ENCODE measurements at places on chromosomes 7 and 10.

DNA sequence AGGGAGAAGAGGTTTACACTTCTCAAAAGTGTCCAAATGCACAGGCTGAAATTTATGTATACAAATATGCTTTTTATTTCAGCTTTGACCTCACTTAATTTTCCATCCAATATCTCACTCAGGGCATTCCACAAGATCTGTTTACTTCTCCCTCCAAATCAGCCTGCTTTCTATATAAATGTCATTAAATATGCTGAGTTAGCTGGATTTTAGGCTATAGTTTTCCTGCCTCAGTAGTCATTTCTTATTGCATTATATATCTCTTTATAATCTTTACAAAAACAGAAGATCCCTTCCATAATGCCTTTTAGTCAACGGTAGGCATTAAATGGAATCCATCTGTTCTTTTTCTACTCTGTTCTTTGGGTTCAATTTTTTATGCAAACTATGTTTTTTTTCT lies 71.7 kb upstream of the KCND2 start:
- DNase-seq: no peak

DNA sequence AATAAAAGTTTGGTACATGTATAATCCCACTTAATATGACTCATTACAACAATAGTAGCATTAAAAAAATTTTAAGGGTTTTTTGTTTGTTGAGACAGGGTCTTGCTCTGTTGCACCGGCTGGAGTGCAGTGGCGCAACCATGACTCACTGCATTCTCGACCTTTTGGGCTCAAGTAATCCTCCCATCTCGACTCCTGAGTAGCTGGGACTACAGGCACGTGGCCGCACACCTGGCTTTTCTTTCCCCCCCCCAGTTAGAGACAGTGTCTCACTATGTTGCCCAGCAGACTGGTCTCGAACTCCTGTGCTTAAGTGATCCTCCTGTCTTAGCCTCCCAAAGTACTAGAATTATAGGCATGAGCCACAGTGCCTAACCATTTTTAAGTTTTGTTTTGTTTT lies 40.7 kb downstream of the KMT2C start:
- DNase-seq: no peak

DNA sequence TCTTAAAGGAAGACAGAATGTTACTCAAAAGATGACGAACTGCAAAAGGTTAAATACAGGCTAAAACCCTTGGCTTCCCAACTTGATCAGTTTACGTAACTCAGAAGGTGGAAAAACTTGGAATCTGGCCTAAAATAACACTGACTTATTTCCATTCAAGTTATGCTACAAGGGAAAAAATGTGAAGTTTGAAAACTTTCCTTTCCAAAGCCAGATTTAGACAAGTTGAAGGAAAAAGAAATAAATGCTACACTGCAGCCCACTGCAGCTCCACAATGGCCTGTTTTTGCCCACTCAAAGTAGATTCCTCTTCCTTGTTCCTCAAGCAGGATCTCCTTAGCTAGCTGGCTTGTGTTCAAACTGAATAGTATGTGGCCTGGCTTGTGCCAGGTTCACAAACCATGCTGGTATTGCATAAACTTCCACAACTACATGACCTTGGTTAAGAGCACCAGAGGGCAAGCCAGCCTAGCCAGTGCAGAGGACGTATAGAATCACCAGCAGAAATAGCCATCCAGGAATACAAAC lies 166.2 kb downstream of the CPEB3 start:
- peak; percentile 83 for DNase-seq

DNA sequence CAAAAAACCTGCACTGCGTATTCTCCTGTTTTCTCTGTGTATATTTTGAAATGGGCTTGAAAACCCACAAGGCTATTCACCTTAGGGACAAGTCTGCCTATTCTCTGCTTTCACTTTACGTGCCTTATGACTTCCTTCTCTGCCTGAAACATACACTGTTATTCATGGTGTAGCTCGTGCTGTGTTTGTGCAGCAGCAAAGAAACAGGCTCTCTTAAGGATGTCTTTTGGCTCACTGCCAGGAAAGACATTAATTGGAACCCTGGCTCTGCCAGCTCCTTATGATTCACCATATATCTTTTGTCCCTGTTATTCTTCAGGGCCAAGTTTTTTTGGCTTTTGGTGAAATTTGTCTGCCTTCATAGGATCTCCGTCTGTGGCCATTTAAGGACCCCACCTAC lies 92.4 kb downstream of the TMEM106B start:
- peak; percentile 23 for DNase-seq

- no peak for DNase-seq
Measured at GRCh38 chr7:1936531-1937251, 266.6 kb downstream of the ELFN1 start.

GRCh38 chr7:106041140-106041717 lies 70.9 kb downstream of the SYPL1 start:
- no peak for DNase-seq

DNA sequence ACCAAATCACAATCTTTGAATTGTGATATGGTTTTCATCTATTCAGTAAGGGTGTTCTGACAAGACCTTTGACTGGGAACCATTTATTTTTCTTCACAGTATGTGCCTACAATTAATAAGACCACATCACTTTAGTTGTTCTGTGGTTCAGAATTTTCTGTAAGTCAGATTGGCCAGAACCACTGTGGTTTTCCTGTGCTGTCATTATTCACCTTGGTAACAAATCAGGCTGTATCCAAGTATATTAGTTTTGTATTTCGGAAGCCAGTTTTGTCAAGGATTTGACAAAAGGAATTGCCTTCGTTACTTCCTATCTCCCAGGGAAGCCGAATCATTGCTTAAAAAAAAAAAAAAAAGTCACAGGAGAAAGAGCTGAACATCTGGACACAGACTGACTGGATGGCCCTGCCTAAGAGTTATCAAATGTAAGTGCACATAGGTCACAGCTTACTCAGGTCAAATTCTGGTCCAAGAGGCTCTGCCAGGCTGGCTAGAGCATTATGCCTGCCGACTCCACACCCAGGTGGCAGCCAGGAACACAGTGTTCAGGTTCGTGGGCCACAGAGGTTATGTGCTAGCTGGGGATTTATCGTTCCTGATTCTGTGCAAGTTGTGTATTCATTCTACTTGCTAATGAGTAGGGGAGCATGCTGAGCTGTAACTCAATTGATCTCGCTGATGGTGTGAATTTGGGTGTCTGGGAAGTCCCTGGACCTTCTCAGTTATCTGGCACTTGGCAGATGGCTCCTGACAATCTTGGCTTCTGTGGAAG lies 175.3 kb downstream of the JAZF1 start:
- DNase-seq: peak; percentile 72

DNA sequence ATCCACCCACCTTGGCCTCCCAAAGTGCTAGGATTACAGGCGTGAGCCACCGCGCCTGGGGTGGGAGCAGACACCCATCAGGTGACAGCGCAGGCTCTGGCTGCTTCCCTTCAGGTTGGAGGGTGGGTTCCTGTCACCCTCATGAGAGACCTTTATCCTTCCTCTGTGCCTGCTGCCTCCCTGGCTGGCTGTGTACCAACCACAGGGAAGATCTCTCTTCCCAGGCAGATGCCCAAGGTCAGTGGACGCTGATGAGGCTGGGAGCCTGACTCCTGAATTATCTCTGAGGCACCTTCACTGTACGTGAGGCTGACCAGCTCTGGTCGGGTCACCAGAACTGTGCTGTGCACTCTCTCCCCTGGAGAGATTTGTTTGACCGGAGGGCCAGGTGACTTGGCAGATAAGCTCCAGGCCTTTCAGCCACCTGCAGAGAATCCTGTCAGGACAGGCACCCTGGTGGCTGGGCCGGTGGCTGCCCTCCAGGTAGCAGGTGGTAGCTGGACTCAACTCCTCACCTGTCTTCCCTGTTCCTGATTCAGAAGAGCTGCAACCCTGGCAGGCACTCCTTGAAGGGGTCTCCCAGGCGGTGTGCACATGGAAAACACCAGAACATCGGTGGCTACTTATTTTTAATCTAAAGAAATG lies 251.9 kb downstream of the GLRX3 start:
- no peak for DNase-seq

GRCh38 chr7:77315182-77315591 lies 101.0 kb downstream of the GSAP start:
- DNase-seq: no peak

DNA sequence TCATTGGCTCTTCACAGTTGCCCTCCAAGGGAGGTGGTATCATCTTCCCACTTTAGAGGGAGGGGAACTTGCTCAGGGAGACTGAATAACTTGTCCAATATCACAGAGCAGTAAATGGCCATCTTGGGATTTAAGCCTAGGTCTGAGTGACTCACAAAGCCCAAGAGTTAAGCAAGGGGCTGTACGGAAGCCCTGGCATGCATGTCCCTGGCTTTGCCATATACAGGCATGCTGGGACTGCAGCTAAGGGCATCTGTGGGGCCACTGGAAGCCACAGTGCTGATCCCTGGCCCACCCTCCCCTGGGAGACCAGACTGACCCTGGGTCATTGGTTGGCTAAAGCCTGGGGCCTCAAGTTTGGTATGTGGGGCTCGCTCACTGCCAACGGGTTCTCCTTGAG lies 3.1 kb downstream of the VSIR start:
- no peak for DNase-seq

DNA sequence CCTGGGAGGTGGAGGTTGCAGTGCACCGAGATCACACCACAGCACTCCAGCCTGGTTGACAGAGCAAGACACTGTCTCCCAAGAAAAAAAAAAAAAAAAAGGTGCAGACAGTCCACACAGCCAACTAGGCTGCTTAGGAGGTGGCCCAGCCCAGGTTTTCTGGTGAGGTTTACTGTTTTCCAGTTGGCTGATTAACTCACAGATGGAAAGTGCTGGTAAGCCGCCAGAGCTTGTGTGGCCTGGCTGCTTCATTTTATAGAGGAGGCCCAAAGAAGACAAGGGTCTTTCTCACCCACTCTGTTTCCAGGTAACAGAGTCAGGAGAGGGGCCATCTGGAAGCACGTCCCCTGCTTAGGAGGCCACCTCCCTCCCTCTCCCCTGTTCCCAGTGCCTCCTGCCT lies 6.2 kb downstream of the RHBDD2 start:
- DNase-seq: no peak

- DNase-seq: peak; percentile 76
Measured at GRCh38 chr10:68992636-68993440, 4.2 kb downstream of the KIFBP start.

GRCh38 chr7:140195859-140196258 lies 19.1 kb upstream of the KDM7A start:
- DNase-seq: no peak

GRCh38 chr10:97468162-97468561 lies 22.2 kb downstream of the ZDHHC16 start:
- DNase-seq: no peak

- DNase-seq: no peak
Measured at GRCh38 chr7:121167971-121168370, 160.8 kb upstream of the WNT16 start.

DNA sequence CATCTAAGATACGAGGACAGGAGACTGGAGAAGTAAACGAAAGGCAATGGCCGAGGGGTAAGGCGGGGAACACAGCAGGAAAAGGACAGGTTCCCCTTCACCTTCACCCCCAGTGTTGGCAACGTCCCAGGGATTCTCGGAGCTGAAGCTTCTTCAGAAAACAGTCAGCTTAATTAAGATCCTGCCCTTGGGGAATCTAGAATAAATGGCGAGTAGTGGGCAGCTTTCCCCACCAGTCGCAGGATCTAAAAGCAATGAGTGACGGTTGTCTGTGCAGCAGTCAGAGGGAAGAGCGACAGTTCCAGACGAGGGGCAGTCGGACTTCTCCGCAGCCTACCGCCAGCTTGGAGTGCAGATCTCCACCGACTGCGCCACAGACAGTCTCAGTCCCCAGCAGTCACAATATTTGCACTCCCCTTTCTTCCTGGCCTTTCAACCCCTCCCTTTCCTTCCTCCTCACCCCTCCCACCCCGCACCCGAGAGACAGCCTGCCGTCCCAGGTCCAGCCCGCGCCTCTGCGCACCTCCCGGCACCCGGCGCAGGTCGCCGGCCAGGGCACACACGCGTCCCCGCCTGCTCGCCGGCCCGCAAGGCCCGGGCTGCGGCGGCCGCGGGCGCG lies 10.9 kb upstream of the SP8 start:
- no peak for DNase-seq

GRCh38 chr10:114523876-114524275 lies 119.6 kb upstream of the AFAP1L2 start:
- DNase-seq: no peak

- no peak for DNase-seq
Measured at GRCh38 chr10:95411635-95412034, 120.8 kb upstream of the PDLIM1 start.

GRCh38 chr7:108094933-108095710 lies 35.0 kb downstream of the LAMB4 start:
- peak; percentile 93 for DNase-seq

GRCh38 chr10:130927157-130927556 lies 384.4 kb downstream of the TCERG1L start:
- DNase-seq: no peak

DNA sequence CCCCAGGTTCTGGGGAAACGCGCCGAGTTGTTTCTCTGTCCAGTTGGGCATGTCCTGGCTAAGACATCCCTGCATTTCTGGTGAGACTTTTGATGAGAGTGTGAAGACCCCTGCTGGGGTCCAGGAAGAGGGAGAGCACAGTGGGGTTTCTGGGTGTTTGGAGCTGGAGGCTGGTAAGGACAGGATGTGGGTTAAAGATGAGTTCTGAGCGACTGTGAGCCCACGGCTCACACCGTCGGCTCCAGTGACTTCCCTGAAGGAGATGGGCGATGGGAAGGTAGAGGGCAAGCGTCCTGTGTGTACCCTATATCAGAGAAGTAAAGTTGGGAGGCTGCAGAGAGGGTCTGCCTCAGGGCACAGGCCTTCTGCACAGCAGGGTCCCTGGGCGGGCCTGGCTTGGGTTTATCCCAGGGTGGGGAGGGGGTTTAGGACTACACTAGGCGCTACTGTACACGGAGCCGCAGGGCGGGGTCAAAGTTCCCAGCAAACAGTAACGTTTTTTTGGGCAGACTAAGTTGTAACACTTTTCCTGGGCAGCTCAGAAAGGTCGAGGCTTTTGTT lies 3.6 kb downstream of the EMX2 start:
- no peak for DNase-seq

DNA sequence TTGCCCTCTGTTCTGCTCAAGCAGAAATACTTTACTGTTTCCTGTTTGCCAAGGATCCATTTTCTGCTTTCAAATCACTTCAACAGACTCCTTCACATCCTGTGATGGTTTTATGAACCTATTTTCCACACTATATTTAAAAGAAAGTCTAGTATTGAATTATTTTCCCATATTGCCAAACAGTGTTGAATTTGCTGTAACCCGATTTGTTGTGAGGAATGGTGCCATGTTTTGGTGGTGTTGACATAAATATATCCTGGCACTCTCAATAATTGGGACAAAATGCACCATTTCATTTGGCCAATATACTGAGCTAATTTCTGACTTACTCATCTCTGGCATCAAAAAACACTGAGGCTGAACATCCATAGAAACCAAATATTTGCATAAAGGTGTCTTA lies 615.4 kb upstream of the SEMA3D start:
- no peak for DNase-seq

GRCh38 chr10:92678206-92678605 lies 11.5 kb upstream of the HHEX start:
- DNase-seq: no peak

- DNase-seq: no peak
Measured at GRCh38 chr10:61747307-61747706, 84.6 kb downstream of the CABCOCO1 start.

DNA sequence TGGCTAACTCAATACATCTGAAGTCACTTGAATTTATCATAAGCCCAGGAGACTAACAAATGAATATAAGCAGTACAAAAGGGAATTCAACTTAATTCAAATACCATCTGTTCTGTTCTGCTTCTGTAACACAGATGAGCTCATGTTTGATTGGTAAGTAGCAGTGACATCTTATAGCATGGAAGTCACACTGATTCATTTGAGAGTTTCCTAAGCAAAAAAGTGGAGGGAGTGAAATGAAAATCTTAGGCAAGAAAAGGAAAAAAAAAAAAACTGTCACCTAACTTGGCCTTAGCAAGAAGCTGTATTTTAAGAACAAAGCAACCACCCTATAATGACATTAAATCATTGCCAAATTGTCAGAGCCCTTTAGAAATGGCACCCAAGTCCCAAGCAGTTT lies 49.5 kb downstream of the SMURF1 start:
- no peak for DNase-seq
